ENCODE measurements at places on chromosomes 4 and X.

DNA sequence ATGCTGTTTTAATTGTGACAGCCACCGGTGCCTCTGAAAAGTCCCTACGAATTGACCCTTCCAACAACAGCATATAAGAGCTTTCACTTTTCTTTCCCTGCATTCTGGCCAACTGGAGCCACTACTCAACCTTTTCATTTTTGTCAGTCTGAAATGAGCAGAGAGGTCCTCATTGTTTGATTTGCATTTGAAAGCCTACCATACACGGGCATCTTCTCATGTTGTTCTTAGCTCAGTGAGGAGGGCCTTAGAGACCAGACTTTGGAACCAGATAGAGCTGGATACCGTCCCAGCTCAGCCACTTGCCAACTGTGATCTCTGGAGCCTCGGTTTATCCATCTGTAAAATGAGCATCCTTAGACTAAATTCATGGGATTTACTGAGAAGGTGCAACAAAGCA lies 16.9 kb upstream of the TMSB4X start:
- no peak for DNase-seq

- no peak for DNase-seq
Observed at GRCh38 chrX:115147220-115147619, 42.0 kb upstream of the RBMXL3 start.

GRCh38 chr4:105059337-105059736 lies 87.3 kb upstream of the TET2 start:
- DNase-seq = no peak

GRCh38 chrX:78333521-78333920 lies 6.1 kb upstream of the CYSLTR1 start:
- no peak for DNase-seq

Data from activated naive CD4-positive, alpha-beta T cell treated with anti-CD3 and anti-CD28 coated beads, Interleukin-2, amount 10 ng/mL, durations not matched to agents 7 days and 5 days (primary cell).